ENCODE measurements at places on chromosomes 5 and 9. TPM values are rescaled to one million over a fixed set of nuclear protein-coding genes. Genes with fewer than 3 reads are reported as not detected.

The RCL1 gene
- 7.5 TPM for polyA plus RNA-seq

The FABP6 gene
- polyA plus RNA-seq = not detected

The GALNT10 gene
- polyA plus RNA-seq = 3.1 TPM

The MARCOL gene
- not detected for polyA plus RNA-seq

The SHISAL2B gene
- polyA plus RNA-seq = not detected

Measured in neural cell (in vitro differentiated cells).